ENCODE measurements at places on chromosomes 1 and 21.

DNA sequence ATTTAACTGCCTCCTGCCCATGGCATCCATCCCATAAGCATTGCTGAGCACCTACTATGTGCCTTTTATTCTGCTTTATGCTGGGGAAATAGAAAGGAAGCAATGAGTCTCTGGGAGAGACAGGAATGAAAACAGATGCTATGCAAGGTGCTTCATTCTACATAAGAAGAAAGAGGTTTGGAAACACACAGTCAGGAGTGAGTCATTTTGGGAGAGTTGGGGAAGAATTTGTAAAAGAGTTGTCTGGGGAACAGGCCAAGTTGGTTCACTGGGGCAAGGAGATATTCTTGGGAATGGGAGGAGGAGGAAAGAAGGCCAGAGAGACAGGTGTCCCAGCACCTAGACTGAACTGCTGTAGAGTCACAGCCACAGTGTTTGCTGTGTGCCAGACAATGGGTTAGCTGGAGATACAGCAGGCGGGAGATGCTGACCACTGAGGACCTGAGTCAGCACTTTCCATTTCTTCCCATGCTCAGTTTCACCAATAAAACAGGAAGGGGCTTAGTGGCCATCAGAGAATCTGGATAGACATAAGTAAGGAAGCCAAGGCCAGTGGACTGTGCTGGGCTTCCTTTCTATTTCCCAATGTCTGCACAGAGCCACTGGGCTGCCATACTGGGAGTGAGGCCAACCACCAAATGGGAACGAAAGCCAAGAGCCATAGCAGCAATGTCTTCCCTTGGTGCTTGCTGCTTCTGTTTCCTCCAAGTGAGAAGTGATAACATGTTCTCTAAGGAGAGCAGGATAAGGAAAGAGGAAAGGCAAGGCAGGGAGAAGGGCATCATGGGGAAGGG is 187.7 kb upstream of the USP24 start:
- DNase-seq, result no peak

- DNase-seq, result no peak
These were observed 168.5 kb upstream of the AJAP1 start for GRCh38 chr1:4485878-4486277.

DNA sequence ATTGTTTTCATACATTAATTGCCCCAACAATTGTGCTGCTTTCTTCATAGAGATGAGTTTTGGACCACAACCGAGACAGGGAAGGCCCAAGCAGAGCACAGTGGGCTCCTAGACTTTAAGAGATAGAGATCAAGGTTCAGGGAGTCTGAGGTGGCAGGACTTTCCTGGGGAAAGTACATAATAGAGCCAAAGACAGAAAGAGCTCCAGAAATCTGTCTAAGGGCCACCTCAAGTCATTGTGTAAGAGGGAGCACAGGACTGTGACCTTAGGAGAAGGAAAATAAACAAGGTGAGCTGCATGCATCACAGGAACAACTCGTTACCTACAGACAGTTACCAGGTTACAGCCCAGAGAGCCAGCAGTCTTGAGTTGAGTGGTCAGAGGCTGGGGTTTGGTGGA is 41.3 kb upstream of the CR2 start:
- DNase-seq, result no peak

DNA sequence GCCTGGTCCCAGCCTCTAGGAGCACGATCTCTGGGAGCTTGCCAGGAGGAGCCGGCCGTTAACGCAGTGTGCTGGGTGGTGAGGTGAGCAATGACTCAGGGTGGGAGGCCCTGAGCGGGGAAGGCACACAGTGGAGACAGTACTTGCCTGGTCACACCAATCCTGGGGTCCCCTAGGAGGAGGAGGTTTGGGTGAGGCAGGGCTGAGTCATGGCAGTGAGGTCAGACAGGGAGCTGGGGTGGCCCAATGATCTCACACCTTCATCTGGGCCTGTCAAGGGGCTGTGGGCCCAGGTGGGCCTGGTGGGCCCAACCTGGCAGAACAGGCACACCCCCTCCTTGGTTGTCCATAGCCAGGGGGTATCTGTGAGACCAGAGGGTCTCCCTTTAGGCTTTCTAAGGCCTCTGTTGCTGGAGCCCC is 8.6 kb upstream of the EDN2 start:
- DNase-seq, result no peak

- no peak for DNase-seq
These were observed 93.4 kb downstream of the GDAP2 start for GRCh38 chr1:117836069-117836468.

GRCh38 chr1:30793209-30793608 is 35.6 kb upstream of the LAPTM5 start:
- no peak for DNase-seq

DNA sequence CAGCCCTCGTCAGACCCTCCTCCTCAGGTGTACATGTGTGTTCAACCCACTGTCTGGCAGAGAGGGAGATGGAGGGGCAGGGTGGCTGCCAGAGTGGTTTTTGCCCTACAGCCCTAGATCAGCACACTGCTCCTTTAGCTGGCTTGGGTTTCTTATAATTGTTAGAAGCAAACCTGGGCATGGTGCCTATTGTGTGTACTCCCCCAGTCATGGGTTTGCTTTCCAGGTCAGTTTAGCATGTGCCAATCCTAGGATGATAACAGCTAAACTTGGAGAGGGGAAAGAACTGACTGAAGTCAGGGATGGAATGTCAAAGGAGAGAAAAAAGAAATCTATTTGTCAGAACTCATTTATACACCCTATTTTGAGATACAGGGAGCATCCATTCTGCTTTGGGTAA is 63.3 kb downstream of the UCK2 start:
- DNase-seq, result no peak

DNA sequence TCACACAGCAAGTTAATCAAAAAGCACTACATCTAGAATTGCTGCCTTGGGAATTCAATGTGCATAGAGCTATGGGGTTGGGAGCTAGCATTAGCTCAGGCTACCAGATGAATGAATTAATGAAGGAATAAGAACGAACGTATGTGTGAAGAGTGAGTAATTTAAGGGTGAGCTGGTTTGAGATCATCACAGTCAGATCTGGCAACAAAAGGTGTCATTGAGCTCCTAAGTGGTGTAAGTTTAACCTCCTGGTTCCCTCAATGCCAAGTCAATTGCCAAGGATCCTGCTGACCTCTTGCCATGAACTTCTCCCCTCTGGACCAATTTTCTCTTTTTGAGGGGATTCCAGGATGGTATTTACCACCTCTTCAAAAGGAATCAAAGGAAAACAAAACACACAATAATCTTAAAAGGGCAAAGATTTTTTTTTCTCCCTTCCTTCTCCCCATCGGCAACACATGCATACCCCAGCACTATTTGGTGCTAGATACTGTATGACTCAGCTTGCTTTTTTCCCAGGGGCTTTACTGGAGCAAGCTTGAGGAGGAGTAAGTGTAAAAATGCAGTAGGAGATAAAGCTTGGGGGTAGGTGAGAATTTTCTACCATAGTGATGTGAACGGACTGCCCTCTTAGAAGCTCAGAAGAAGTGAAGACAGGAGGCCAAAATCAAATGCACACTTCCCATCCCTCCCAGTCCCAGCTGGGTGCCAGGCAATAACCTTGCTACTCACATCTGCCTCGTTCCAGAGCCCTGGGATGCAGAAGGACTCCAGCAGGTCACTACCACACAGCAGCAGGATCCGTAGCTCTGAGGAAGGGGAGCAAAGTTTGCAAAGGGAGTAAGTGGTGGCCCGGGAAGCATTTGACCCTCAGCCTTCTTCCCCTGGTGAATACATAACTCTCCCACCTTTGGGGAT is 92.0 kb downstream of the LAMC2 start:
- no peak for DNase-seq

DNA sequence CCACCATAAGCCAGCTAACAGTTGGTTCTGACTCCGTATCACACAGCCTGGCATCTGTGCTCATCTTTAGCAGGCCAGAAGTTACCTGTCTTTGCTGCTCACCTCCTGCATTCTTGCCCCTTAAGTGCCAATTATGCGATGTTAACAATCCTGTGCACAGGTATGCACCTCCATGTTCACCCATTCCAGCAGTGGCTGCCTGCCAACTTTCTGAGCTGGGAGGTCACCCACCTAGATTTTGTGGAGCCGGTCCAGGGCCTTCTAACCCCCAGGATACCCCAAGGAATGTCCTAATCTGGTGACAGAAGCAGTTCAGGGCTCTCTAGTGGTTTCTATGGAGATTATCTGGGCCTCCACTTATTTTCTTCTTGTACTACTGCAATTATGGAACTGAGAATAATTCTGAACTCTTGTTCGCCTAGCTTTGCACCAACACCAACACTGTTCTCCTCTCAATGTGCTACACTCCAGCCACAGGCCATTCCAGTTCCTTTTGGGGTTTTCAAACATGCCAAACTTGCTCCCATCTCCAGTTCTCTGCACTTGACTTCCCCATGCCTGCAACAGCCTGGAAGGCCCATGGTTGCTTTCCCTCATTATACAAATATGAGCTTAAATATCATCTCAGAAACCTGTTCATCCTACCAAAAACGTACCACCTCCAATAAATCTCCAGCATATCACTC is 9.0 kb downstream of the BCAR3 start:
- DNase-seq, result no peak

GRCh38 chr1:216535059-216535458 is 111.8 kb upstream of the USH2A start:
- DNase-seq, result no peak

DNA sequence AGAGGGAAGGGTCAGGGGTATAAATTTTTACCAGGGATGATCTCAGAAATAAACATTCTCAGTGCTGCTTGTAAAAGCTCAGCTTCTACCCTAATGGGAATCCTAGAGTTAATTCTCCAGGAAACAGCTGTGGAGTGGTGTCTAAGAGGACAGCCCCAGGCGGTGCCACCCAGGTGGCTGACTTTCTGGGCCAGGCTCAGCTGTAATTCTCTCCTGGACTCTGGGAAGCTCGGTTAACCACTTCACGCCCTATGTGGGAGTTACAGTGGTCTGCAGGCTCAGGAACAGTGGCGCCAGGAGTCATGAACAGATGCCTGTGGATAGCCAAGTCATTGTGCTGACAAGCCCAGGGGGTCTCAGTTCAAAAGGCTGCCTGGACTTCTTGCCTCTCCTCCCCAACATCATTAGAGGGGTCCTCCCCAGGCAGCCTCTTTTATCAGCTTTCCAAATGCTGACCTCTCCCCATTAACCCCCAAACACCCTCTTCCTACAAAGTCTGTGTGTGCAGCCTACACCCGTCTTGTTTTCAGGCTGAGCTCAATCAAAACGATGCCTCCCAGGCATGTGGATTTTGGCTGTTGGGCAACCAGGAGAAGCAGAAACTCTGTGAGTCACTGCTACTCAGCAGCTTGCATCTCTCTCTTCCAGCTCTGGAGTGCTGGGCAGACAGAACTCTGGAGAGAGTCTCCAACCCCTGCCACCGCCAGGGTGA is 1.2 kb downstream of the HHIPL2 start:
- no peak for DNase-seq

- no peak for DNase-seq
These were observed 210.0 kb downstream of the PLA2G4A start for GRCh38 chr1:187038784-187039183.

DNA sequence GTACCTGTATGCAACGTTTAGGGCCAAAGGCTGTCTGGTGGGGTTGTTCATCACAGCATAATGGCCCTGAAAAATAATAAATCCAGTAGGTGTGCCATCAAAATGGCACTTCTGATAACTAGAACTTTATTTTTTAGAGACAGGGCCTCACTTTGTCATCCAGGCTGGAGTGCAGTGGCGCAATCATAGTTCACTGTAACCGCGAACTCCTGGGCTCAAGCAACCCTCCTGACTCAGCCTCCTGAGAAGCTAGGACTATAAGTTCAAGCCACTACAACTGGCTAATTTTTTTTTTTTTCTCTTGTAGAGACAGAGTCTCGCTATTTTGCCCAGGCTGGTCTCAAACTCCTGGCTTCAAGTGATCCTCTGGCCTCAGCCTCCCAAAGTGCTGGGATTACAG is 4.7 kb downstream of the SNAPIN start:
- no peak for DNase-seq

DNA sequence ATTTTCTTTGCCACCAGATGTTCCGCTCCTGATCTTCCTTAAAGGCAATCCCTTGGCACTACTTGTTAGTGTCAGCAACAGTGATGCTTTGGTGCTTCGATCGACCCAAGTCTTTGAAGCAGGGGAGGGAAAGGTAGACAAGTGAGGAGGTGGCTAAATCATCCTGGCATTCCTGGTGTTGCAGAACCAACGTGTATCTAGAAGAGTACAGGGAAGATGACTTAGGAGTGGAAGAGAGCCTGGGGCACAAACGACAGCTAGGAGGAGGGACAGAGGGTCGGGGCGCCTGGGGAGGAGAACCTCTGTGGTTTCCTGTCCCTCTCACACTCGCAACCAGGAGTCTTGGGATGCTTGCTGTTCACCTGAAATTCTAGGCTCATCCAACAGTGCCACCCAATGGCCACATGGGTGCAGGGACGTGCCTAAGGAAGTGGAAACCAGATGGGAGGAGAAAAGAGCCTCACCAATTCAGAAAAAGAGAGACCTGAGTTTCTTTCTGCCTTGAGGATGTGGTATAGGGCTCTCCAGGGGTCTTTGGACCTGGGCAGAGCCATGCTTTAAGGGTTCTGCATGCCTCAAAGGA is 9.5 kb upstream of the KCNA2 start:
- no peak for DNase-seq

- no peak for DNase-seq
These were observed 37.6 kb upstream of the IL19 start for GRCh38 chr1:206732992-206733391.

DNA sequence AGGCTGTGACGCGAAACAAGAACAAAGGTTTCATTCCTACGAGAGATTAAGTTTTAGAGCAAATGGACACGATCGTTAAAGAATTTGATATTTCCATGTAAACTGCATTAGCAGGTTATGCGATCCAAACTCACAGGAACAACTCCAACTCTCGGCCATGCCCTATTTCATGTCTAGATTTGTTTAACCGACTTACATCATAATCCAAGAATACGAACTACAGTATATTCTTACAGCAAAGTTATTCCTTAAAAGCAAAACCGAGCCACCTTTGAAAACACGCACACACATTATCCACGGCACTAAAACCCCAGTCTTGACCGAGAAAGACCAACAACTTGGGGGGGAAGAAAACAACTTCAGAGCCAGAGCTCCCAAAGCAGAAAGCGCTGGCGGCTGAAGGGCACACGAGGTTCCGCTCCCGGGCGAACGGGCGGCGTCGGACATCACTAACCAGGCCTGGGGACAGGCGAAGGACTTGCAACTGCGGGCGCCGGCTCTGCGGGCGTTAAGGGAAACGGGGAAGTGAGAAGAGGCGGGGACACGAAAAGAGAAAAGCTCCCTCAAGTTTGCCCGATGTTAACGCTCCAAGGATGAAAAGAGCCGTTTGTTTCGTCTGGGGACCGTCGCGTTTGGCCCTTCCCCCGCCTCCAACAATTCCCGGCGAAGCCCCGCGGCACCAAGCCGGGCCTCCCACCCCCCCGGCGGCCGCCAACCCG is 690 bp downstream of the B3GALNT2 start:
- DNase-seq, result no peak

DNA sequence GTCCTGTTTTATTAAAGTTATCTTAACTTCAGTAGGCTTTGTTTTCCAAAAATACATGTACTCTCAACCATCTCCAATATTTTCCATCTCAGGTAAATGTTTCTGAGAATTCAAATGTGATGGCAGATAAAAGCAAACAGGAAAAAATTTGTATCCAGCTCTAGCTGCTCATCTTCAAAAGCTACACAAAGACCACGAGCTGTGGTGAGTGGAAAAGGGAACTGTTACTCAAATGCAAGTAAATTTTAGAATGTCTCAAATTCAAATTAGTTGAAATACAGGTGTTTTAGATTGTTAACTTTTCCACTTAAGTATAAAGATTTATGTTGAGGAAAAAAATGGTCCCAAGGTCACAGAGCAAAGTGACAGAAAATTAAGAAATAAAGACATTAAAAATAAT is 216.0 kb downstream of the SLC45A1 start:
- no peak for DNase-seq

- DNase-seq, result no peak
These were observed 7.1 kb downstream of the TCP10L start for GRCh38 chr21:32578107-32578691.

GRCh38 chr1:94723894-94724293 is 96.3 kb upstream of the SLC44A3 start:
- DNase-seq, result no peak
